ENCODE measurements at places on chromosomes 2 and 18.
A peak's percentile ranks its signal among the peaks of the same experiment; 100 is the strongest.

- no peak for DNase-seq
Observed at GRCh38 chr2:165560377-165560988, 91.0 kb downstream of the CSRNP3 start.

- no peak for DNase-seq
Observed at GRCh38 chr2:204544961-204545860, at the start of gene PARD3B. Gene PARD3B, plus strand, starts transcription at chr2:204545475. Its CDS starts 525 bp downstream, at chr2:204546000.

DNA sequence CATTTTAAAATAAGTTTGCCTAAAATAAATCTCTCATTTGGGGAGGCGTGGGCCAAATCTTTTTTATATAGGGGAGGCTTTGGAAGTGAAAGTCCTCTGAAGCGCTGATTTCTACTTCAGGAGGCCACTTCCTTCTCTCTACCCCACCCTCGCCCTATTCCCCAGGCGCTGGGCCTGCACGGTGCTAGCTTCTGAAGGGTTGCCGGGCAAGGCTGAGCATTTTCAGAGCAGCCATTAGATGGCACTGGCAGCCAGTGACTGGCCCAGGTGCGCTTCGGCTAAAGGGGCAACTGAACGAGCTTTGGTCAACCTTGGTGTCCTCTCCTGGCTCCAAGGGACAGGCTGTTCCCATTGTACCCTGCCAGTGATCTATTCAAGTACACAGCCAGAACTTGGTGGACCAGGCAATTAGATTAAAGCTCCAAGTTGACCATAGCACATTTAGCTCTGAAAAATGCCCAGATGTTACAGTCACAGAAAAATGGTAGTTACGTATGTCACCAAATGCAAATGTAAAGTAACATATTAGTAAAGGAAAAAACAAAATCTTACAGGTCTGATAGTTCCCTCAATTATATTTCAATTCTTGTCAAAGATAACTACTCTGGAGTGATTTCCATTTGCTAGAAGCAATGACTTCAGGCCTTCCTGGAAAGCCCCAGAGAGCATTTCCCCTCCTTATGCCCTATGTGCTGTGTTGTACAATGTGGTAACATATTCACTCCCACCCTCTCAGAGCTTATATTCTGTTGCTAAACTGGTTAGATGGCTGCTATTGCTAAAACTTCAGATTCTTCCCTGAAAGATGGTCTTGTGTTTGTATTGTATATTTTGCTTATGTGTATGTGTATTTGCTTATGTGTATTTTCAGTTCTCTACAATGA lies 2.1 kb downstream of the POMC start:
- peak; percentile 30 for DNase-seq

DNA sequence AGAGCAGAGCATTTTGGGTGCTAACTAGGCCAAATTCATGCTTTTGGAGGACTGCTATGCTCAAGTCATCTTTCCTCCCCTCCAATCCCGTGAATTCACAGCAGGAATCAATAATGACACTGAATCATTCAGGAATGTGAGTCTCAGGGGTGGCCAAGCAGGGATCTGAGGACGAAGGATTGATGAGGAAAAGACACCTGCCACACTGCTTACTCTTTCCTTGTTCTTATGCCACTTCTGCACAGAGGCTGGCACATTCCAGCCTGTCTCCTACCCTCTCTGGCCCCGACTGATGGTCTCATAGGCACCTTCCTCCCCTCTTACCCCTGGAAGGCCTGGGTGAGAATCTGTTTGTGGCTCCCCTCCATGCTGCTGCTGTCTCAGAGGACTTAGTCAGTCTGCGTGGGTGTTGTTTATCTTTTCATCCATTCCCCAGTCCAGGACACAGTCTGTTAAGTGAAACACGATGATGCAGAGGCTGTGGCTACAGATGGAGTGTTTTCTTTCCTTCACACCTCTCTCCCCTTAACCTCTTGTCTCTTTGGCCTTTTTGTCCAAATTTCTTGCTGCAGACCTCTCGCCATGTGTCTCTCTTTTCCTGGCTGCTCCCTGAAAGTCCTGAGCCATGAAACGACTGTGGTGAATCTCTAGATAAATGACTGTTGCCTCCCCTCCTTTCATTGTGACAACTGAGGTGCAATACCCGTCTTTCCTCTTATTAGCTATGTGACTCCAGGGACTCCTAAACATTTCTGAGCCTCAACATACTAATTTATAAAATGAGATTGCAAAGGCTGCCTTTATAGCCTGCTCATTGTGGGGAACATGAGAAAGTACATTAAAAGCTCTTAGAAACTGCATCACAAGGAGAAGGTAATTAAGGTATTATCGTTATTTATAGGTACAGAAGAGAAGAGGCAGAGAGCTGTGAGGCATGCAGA lies 86.9 kb downstream of the RDH14 start:
- no peak for DNase-seq

- DNase-seq, result no peak
Observed at GRCh38 chr2:56127010-56127409, 56.8 kb upstream of the CCDC85A start.

DNA sequence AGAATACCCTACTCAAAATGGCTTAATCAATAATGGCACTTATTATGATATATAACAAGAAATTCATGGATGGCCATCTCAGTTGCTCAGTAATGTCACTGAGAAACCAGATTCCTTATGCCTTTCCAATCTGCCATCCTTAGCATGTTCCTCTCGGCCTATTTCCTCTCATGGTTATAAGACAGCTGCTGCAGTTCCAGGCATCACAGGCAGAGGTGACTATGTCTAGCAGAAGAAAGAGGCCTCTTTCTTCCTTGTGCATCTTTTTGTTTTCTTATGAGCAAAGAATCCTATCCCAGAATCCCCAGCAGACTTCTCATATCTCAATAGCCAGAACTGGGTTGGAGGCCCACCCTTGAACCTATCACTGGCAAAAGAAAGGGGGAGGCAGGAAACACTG lies 310.6 kb upstream of the SPRED2 start:
- no peak for DNase-seq

GRCh38 chr2:20551945-20552328 lies 99.0 kb downstream of the HS1BP3 start:
- no peak for DNase-seq

DNA sequence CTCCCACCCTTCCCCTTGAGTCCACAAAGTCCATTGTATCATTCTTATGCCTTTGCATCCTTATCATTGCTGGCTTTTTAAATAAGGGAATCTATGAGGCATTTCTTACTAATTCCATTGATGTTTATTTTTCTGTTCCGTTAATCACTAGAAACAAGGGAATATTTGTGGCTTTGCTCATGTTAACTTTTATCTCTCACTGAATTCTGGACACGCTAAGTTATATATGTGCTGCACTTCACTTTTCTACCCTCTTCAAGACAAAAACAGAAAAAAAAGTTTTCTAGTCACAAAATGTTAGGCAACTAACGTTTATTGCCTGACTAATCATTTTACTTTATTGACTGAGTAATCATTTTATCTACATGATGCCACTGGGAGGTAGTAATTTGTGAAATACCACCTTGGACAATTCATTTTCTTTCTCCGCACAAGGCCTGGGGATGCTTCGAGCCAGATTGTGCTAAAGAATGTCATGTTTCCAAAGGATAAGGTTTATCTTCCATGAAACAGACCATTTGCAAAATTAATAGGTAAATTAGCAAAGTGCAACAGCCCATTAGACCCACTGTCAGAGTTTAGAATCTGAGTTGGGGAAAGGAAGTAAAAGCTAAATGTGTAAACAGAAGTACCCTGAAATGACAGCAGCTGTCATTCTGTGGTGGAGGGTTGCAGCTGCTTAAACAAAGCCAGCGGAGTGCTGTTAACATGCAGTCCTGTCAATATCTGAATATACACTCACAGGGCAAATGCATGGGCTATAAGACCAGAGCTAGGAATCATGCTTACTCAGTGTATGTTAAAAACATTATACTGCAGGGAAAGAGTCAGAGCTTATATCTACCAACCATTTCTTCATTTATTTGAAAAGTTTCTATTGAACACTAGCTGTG lies 658.7 kb downstream of the CNTNAP5 start:
- DNase-seq, result no peak

GRCh38 chr18:50662177-50662576 lies 102.3 kb downstream of the MAPK4 start:
- DNase-seq, result no peak

GRCh38 chr2:12709207-12709522 lies 7.6 kb upstream of the TRIB2 start:
- peak; percentile 73 for DNase-seq

GRCh38 chr2:159946326-159946999 lies 116.0 kb downstream of the PLA2R1 start:
- DNase-seq, result no peak

GRCh38 chr18:49123431-49123830 lies 172.7 kb upstream of the SMAD7 start:
- DNase-seq, result no peak

DNA sequence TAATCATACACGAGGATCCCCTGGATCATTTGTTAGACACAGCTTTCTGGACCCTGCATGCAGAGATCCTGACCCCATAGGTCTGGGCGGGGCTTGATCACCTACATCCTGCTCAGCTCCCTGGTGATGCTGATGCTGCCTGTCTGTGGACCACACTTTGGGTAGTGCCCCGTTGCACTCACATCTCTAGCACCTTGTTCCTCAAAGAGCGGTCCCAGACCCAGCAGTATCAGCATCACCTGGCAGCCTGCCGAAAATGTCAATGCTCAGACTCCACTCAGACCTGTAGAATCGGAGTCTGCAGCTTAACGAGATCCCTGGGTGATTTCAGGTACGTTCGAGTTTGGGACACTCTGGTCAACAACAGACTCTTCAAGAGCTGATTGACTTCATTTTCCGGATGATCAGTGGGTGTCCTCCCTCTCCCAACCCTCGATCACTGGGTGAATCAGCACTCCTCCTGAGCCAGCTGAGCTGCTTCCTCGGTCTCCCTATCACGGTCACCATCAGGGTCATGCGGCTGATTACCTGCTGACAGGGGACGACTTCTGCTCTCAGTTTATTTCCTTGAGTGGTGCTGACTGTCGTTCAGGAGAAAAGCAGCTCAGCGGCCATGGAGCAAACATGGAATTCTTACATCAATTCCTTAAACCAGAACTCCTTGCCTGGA lies 150.6 kb upstream of the RAB12 start:
- DNase-seq, result no peak

GRCh38 chr18:23276451-23276850 lies 141.2 kb downstream of the CABLES1 start:
- DNase-seq, result no peak

DNA sequence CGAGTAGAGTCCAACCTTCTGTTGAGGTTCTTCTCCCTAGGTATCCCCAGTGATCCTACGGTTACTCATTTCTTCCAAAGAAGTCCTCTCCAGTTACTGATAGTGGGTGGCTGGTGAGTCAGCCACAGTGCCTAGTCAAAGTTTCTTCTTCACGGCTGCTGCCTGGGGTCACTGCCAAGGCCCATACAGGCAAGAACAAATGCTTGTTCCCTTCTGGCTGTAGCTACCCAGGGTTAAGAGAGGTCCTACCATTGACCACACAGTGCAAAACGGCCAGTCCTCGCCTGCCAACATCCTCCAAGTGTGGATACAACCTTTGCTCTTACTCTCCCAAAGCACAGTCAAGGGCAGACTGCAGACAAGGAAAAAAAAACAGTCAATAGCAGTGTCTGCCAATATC lies 2.9 kb upstream of the PTPN4 start:
- no peak for DNase-seq

DNA sequence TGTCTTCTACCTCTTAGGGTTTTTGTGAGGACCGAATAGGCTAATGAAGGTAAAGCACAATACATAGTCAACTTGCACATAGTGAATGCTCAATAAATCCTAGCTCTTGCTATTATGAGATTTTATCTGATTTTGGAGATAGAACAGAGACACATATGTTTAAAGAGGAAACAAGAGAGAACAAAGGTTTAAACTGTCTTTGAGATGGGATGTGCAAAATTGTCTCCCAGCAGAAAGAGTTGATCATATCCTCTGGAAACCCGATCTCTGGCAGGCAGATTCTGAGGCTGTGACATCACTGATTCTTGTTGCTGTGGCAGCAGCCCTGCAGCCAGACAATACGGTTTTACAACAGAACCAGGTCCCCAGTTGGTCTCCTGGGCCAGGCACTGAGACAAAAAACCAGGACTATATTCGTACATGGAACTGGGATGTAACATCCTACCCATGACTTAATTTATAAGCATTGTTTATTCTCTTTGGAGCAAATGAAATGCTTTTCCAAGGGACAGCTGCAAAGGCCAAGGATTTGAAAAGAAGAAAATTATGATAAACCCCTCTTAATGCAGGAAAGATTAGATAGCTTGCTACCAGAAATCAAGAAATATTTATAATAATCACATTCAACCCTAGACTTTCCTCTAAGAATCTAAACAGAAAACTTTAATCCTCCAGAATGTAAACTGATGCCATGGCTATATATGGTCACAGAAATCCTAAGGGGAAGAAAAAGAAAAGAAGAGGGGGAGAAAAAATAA lies 80.2 kb downstream of the SLC8A1 start:
- no peak for DNase-seq

DNA sequence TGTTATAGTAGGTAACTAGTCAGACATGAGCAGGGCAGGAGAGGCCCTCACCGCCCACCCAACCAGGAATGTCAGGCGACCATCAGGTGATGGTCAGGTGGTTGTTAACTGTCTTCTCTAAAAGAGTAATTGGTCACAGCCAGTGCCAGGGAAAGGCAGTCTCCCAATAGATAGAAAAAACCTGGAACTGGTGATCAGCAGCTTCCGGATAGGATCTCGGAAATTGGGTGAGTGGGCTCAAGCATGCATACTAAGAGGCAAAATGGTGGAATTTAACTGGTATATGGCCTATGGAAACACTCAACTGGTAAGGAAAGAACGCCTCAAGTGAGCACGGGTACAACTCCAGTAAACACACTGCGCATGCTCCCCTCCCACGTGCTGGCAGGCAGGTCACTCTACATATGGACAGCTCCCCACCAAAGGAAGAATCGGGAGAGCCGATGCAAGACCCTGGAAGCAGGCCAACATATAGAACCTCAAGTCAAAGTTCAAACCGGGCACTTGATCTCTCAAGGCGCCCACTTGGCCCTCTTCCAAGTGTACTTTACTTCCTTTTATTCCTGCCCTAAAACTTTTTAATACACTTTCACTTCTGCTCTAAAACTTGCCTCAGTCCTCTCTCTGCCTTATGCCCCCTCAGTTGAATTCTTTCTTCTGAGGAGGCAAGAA lies 43.5 kb upstream of the TMEM131 start:
- no peak for DNase-seq

DNA sequence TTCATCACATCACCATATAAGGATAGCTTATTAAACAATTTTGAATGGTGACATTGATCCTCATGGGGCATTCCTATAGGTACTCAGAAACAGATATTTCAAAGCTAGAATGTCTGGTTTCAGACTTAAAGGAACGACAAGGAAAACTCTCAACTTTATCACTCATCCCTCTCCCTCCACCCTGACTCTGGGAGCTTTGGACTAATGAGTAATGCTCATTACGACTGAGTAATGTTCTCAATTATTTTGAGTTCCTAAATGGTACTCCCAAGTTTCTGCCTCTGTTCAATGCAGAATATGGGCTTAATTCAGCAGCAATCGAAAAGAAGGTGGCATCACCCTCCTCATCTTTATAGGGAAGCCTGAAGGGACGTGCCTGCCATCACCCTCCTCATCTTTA lies 43.4 kb downstream of the RFX8 start:
- no peak for DNase-seq

- DNase-seq, result no peak
Observed at GRCh38 chr2:233400341-233400740, 46.0 kb downstream of the DGKD start.

Measured in CD4-positive, CD25-positive, alpha-beta regulatory T cell (primary cell).